ENCODE measurements at places on chromosomes 4 and X.

DNA sequence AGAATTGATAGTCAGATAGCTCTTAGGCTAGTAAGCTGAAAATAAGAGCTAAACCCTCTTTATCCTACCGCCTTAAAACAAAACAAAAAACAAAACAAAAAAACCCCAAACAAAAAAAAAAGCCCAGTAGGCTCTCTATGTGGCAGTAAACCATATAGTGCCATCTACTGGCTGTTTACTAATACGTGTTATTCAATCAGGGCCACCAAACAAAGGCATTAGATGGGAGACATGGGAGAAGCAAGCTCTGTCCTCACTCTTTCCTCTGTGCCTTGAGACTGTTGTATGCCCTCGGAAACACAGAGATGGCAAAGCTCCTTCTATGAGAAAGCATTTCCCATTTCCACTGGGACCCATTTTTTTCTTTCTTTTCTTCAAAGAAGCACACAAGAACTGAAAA is 148.8 kb upstream of the MID1 start:
- peak; percentile 28 for DNase-seq

GRCh38 chr4:57373991-57374390 is 263.8 kb upstream of the IGFBP7 start:
- DNase-seq = no peak

DNA sequence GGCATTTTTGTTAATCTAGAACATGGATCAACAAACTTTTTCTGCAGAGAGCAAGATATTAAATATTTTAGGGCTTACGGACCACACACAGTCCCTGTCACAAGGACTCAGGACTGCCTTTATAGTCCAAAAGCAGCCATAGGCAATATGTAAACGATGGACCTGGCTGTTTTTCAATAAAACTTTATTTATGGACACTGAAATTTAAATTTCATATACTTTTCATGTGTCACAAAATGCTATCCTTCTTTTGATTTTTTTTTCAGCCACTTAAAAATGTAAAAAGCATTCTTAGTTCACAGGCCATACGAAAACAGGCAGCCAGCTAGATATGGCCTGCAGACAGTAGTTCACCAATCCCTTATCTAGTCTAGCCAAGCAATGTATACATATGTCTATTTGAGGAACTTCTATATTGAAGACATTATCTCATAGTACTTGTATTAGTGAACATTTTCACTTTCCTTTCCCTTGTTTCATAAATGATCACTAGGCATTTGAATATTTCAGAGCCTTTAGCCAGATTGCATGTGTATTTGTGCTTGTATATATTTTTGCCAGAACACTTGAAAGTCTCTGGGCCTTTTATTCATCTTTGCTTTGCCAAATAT is 350.9 kb downstream of the RPA4 start:
- DNase-seq = no peak

DNA sequence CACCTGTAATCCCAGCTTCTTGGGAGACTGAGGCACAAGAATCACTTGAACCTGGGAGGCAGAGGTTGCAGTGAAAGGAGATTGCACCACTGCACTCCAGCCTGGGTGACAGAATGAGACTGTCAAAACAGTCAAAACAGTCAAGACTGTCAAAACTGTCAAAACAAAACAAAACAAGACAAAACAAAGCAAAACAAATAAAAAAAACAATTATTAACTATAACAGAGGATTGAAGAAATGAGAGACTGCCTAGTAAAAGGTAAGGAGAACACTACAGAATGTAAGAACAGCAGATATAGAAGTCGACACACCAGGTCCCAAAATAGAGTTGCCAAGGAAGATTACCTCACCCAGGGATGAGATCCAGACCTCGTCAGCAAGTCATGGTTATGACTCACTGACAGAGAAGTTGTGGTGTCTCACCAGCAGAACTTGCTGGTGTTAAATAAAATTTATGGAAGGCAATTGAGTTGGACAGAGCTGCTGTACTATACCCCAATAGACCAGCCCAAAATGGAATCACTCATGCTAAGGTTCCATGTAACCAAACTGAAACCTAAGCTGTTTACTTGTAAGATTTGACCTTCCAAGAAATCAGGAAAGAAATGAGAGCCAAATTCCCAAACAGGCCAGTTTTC is 32.1 kb upstream of the GK start:
- peak; percentile 12 for DNase-seq

DNA sequence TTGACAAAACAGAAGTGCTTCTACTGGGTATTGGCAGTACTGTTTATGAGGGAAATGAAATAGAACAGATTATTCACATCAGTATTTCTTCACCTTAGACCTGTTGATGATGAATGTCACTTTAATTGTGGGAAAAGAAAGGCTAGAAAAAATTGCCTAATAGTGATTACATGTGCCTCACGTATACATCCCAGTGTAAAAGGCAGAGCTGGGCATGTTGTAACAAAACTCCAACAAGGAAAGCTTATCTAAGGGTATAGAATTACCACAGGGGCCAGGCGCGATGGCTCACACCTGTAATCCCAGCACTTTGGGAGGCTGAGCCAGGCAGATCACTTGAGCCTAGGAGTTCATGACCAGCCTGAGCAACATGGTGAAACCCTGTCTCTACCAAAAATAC is 4.2 kb downstream of the PGM2 start:
- DNase-seq = no peak

DNA sequence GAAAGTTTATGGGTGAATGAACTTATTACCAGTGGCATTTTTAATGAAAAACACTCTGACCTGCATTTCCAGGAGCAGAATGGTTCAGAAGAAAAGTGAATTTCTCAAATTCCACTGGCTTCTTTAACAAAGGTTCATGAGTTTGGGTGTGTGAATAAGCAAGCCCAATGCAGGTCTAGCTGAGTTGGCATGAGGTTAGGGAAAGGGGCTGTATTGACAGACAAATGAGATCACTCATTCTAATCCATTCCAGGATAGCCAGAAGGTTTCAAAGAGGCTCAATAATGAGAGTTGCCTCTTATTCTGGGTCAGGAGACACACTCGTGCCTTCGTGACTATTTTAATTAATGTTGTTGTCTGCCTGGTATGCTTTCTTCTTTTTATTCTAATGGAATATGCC is 43.7 kb upstream of the NPY2R start:
- no peak for DNase-seq

DNA sequence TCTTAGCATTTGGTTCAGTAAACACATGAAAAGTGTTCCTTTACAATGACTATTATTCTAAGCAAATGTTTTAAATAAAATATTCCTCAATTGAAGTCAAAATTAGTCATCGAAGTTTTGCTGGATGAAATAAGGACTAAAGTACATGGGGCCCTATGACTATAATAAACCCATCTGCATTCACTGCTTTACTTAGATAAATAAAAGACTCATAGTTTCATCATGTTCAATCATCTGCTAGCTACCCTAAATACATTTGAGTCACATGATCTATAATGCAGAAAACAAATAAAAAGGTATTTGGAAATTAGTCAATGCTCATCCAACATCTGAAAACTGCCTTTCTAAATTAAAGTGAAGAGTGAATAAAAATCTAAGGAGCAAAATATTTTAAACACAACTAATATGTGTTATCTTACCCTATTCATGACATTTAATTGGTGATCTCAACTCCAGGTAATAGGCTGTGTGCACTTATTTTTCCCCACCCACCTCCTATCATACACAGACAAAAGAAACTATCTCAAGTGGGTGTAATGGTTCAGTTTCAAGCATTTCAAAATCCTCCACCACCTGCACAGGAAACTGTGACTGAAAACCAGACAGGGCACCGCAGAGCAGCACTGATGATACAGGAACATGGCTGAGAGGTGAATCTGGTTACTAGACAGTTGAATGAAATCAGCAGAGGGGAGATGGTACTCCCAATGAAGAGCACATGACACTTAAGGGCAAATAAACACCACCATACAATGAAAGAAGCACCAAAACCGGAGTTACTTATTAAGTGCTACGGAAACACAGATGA is 78.6 kb downstream of the CAMK2D start:
- peak; percentile 93 for DNase-seq

DNA sequence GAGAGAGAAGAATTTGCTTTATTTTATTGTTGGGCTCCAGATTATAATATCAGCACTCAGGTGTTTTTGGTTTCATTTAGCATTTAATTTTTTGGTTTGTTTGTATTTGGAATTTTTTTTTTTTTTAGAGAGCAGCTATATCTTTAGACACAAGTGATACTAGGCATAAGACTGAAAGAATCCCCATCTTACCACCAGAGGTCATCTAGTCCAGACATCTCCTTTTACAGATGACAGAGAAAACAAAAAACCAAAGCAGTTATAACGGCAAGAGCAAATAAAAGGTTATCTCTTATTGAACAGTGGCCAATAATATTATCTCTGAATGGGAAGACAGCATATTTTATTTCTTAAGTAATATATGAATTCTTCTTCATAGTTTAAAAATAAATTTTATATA is 22.8 kb downstream of the USP38 start:
- no peak for DNase-seq

- DNase-seq = no peak
These were observed 602 bp downstream of the PRKX start for GRCh38 chrX:3712870-3713224.

GRCh38 chr4:157242871-157243270 is 22.3 kb downstream of the GRIA2 start:
- DNase-seq = no peak

- DNase-seq = peak; percentile 17
These were observed 356.1 kb downstream of the HNRNPD start for GRCh38 chr4:82017680-82018079.

- no peak for DNase-seq
These were observed 22.8 kb upstream of the ASMTL start for GRCh38 chrX:1475481-1475880.

- DNase-seq = peak; percentile 33
These were observed 26.7 kb upstream of the C1QTNF7 start for GRCh38 chr4:15400981-15401671.

DNA sequence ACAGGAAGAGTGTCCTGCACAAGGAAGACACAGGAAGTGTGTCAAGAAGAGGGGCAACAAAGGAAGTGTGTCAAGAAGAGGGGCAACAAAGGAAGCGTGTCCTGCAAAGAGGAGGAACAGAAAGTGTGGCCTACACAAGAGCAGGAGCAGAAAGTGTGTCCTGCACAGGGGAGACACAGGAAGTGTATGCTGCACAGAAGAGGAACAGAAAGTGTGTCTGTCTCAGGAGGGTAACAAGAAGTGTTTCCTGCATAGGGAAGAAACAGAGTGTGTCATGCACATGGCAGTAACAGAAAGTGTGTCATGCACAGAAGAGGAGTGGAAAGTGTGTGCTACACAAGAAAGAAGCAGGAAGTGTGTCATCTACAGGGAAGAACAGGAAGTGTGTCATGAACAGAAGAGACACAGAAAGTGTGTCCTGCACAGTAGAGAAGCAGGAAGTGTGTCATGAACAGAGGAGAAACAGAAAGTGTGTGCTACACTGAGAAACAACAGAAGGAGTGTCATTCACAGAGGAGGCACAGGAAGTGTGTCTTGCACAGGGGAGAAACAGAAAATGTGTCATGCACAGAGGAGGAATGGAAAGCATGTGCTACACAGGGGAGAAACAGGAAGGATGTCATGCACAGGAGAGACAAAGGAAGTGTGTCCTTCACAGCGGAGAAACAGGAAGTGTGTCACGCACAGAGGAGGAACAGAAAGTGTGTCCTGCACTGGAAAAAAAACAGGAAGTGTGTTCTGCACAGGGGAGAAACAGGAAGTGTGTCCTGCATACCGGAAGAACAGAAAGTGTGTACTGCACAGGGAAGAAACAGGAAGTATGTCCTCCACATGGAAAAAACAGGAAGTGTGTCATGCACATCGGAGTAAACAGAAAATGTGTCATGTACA is 526.4 kb upstream of the PRKX start:
- DNase-seq = peak; percentile 1

- DNase-seq = no peak
These were observed 107.4 kb downstream of the FAM13A start for GRCh38 chr4:88949605-88950004.

- DNase-seq = no peak
These were observed 763.4 kb downstream of the PCDH18 start for GRCh38 chr4:136768925-136769275.
